NCI-H1930 (cell line): ENCODE measurements at places on chromosomes 11 and 22.

- DNase-seq = no peak
Observed at GRCh38 chr11:111531687-111532364, 8.7 kb upstream of the LAYN start.

DNA sequence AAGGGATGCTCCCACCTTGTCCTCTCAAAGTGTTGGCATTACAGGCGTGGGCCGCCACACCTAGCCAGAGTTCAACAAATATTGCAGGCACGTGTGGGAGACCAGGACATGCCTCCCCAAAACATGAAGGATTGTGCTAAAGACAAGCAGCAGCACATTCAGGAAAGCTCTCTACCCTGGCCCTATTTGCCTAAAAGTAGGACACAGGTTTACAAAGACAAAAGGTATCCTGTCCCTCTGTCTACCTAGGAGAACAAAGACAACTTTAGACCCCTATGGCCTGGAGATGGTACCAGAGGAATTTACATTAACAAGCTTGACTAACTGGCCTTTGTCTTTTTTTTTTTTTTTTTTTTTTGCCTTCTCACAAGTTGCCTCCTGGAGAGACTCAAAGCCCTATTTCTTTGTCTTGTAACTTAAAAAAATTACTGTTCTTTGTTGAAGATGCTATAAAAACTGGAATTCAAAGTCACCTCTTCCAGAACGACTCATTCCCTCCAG, 859 bp upstream of the ACCS start:
- no peak for DNase-seq

- DNase-seq = no peak
Observed at GRCh38 chr11:69052343-69053168, 3.8 kb downstream of the TPCN2 start.

DNA sequence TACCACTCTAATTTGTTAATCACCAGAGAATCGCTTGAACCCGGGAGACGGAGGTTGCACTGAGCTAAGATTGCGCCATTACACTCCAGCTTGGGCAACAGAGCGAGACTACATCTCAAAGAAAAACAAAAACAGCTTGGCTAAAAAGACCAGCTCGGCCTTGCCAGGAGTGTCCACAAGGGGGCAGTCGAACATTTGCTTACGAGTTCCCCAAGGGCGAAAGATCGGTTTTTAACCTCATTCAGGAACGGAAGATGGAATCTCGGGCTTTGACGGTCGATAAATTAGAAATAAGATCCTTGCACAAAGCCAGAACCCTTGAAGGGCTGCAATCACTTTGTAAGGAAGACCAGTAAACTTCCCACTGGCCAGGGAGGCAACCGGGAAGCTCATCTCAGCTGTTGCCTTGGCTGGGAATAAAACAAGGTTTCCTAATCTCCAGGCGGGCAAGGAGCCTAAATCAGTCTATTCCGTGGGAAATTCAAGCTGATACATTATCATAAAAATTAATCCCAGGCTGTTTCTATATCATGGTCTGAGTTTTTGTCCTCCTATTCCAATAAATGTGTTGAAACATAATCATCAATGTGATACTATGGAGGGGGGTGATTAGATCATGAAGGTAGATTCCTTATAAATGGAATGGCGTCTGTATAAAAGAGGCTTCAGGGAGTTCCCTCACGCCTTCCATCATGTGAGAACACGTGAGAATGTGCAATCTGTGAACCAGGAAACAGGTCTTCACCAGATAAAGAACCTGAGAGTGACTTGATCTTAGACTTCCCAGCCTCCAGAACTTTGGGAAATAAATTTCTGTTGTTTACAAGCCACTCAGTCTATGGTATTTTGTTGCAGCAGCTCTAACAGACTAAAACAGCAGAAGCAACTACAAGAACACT, 14.9 kb upstream of the SLC29A2 start:
- DNase-seq = peak; percentile 81

DNA sequence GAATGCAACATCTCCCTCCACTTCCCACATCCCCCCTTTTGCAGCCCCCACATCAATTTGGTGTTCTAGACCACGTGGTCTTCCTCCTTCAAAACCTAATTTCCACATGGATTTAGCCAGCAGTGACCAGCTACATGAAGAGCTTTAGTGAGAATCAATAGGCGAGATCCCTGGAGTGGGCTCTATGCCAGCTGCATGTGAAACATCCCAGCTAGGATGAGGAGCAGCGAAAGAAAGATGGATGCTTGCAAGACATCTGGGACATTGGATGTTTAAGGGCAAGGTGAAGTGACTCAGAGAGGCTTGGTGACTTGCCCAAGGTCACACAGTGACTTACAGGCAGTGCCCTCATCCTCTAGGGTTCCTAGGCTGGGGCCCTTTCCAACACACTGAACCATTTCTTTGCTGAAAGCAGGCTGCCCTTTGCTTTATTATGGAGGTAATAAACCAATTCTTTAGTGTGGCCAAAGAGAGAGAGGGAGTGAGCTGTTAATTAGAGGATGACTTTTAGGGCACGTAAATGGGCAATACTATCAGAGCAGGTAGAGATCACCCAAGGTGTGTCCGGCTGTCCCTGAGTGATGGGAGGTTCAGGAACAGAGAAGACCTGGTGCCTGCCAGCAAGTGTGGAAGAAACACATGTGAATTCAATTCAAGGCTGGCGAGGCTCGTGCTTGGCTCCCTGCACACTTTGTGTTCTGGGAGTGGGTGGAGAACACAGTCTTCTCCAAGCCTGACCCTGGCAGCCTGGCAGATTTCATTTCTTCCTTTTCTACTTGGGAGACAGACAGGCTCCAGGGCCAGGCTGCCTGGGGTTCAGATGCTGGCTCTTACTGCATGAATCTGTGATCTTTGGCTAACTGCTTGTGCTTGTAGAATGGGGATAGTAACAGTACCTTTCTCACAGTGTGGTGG, 24.0 kb downstream of the TSPAN18 start:
- DNase-seq = no peak

DNA sequence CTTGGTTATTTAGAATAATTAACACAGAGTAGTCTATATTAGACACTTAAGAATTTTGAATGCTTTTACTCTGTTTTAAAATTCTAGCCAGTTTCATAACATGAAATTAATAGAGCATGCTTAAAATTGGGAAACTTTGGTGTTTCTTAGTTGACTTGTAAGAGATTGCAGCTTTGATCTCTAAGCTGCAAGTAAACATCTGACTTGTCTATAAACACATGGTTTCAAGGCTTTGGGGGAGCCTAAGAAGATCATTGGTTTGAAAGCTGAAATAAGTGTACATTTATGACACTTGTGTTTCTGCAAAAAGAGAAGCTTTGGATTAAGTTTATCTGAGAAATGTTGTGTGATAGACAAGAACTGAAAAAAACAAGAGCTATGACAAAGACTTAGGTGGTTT, 37.8 kb downstream of the YAP1 start:
- no peak for DNase-seq

DNA sequence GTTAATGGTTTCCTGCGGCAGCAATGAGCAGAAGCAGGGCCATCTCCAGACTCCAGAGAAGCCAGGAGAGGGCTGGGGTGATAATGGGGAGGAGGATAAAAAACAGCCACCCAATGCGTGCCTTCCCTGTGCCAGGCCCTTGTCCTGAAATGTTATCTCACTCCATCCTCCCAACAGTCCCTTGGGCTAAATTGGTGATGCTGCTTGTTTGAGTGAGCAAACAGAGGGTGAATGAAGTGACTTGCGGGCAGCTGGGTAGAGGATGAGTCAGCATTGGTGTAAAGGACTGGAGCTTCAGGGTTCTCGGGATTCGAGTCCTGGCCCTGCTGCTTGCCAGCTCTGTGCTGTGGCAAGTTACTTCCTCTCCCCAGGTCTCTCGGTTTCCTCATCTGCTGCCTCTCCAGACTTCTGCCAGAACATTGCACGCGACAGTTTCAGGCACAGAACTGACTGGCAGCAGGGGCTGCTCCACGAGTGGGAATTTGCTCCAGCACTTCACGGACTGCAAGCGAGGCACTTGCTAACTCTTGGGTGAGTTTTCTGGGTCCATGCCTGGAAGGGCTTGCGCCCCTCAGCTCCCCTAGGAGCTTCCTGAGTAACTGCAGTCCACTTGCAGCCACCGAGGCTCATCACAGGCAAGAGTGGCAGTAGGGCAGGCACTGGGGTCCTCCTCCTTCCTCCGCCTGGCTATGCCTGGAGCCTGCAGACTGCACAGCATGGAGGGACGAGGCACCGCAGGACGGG, at the start of gene P2RY6:
Gene P2RY6, plus strand, starts transcription at position 403 of the 744 bp plus-strand sequence. CDS start 24,181 bp downstream, outside the sequence.
- DNase-seq = no peak

- DNase-seq = no peak
Observed at GRCh38 chr11:119896387-119897045, 167.5 kb upstream of the NECTIN1 start.

GRCh38 chr11:44361813-44362212, 51.9 kb upstream of the ALX4 start:
- no peak for DNase-seq

GRCh38 chr22:50105208-50106100, 15.6 kb downstream of the MOV10L1 start:
- DNase-seq = no peak

DNA sequence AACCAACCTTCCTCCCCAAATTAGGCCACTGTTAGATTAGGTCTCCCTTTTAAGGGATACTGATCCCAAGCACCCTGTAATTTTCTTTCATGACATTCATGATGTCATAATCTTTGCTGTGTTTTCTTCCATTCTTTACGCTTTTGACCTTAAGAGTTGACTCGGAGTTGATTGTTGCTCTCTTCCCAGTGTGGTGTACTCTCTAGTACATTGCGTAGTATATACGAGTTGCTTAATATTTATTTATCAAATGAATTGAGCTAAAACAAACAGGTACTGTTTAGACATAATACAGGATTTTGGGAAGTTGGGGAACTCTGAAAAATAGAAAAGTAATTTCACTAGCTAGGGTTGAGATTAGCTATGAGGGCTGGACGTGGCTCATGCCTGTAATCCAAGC, 49.8 kb downstream of the SVIP start:
- no peak for DNase-seq

DNA sequence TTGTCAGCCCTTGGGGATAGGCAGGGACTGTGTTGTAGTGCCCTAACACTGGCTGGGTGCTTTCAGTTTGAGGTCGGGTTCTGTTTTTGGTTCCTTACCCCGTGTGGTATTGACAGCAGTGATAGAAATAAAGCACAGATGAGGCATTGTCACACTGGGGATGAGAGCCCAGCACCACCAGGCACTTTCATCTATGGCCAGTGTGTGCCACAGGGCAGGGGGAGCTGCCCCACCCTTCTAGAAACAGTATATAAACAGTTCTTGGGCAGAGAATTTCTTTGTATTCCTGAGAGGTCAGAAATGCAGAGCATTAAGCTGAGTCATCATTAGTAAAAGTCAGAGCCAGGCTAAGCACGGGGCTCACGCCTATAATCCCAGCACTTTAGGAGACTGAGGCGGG, 23.1 kb upstream of the CDC42EP2 start:
- DNase-seq = no peak

DNA sequence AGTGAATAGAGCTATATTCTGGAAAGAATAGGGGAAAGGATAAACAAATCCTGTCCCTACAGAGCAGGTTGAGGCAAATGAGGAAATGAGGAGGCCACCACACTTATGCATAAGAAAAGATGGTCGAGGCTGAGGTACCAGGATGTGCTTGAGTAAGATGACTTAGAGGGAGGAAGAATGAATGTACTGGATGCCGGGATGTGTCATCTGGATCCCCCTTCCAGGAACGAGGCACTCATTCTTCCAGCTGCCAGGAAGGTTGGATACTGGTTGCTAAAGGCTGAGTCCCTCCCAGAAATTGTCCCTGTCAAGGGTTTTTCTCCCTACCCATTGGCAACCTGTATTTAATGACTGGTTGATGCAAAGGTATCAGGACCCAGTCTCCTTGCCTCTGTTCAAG, 31.1 kb upstream of the SYT9 start:
- no peak for DNase-seq

DNA sequence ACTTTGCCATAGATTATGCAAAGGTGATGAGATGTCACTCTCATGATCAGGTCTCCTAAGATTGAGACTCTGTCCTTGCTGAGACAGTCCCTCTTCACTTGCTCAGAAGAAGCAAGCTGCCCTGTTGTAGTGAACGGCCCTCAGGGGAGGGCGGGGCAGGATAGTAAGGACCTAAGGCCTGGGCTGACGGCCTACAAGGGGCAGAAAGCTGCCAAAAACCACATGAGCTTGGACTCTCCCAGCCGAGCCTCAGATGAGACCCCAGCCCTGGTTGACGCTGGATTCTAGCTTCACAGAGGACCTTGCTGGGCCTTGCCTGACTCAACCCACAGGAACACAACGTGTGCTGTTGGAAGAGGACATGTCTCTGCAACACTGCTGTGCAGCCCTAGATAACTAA, 1182.5 kb downstream of the TBC1D22A start:
- DNase-seq = no peak

DNA sequence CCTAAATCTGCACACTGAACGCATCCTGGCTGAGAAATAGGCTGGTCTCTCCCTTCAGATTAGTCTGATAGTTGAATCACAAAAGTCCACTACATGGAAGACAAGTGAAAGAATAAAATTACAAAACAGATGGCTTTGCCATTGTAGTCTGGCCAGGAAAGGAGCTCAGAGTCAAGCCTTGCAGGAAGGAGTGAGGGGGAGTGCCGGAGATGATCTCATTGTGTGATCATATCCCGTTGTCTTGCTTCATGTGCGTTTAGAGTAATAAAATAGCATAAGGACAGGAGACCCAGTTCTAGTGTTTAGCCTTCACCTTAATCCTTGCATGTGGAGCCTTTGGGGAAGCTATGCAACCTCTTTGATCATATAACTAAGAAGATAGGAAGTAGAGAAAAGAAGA, 666.7 kb upstream of the RAG2 start:
- DNase-seq = no peak

GRCh38 chr11:19864141-19865140, 151.8 kb downstream of the NAV2 start:
- DNase-seq = no peak

GRCh38 chr11:128551611-128552335, 35.6 kb downstream of the ETS1 start:
- no peak for DNase-seq

- DNase-seq = no peak
Observed at GRCh38 chr11:43315966-43316365, 4.2 kb downstream of the API5 start.

GRCh38 chr11:71324788-71325417, 72.5 kb upstream of the SHANK2 start:
- DNase-seq = no peak

GRCh38 chr22:20651286-20651685, 122.6 kb upstream of the SERPIND1 start:
- no peak for DNase-seq

DNA sequence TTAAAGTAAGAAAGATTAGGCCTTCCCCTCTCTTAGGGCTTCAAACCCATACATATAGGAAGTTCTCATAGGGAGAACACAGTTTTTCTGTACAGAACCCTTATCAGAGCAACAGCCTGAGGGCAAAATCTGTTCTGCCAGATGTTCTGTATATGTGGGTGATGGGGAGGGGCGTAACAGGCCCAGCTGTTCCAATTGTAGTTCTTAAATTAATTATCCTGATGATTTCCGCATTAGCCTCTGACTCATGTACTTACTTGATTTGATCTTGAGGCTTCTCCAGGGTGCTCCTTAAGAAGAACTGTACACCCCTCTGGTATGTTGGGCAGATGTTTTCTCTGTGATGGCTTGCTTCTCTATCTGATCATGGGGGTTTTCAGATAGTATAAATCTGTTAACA, 123.1 kb upstream of the C11orf87 start:
- DNase-seq = no peak

- no peak for DNase-seq
Observed at GRCh38 chr22:32048069-32048468, 5.0 kb downstream of the SLC5A1 start.
